HS-27A (cell line): ENCODE measurements at places on chromosomes 2 and 18.
A peak's percentile ranks its signal among the peaks of the same experiment; 100 is the strongest.

GRCh38 chr2:151114874-151115273 lies 146.8 kb downstream of the RBM43 start:
- no peak for DNase-seq

- DNase-seq, result peak; percentile 68
Observed at GRCh38 chr2:105517814-105518705, 119.2 kb upstream of the FHL2 start.

GRCh38 chr2:120624738-120625446 lies 110.8 kb upstream of the GLI2 start:
- DNase-seq, result no peak

GRCh38 chr18:55588111-55588869 lies at the start of gene TCF4:
Gene TCF4 (minus strand): TSS chr18:55588192. CDS start chr18:55587116, 1,076 bp downstream.
- DNase-seq, result no peak

DNA sequence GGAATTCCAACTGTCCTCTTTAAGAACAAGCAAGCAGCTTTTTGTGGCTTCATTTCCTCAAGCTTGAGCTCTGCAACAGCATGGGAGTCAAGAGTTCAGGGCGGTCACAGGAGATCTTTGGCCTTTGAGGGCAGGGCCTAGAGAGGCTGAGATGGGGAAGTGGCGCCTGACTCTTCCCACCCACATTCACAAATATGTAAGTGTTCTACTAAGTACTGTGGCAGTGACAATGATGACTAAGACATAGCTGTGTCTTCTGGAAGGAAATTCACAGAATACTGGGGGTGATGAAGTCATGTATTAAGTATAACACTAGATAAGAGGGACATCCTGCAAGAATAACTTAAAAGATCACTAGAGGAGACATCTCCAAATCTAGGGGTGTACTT lies 15.0 kb downstream of the RND3 start:
- no peak for DNase-seq

- no peak for DNase-seq
Observed at GRCh38 chr2:240143801-240144648, 3.6 kb upstream of the OTOS start.
